Kidney (tissue), 22 donors: ENCODE measurements at places on chromosomes 2 and 18.

DNA sequence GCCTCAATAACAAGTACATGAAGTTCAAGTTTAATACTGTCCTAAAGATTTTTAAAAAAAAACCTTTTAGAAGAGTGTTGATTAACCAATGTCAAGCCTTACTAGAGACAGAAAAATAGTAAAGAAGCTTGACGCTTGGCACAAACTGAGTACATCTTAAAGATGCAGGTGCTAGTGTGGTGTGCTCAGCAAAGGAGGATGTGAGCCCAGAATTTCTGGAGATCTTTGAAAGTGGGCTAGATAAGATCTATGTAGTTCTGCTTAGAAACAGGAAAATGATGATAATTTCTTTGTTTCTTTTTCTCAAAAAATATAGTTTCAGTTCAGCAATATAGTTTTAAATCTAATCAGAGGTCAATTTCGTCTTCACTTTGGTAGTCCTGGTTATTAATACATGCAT is 118.3 kb upstream of the KLHL14 start:
- no peak for DNase-seq

DNA sequence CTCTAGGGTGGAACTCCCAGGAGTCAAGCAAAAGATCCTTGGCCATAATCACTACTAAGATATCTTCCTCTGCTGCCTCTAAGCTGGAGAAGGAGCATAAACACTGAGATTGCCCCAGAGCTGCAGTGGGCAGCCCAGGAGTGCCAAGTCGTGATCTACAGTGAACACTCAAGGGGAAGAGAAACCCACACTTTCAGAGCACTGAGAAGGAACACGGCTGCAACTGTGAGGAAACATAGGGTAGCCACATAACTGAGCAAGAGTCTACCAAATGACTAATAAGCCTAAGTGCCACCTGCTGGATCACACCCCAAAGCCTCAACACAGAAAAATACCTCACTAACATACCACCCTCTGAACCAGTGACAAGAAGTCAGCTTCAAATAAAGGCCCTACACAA is 79.6 kb upstream of the RAB12 start:
- DNase-seq, result no peak

DNA sequence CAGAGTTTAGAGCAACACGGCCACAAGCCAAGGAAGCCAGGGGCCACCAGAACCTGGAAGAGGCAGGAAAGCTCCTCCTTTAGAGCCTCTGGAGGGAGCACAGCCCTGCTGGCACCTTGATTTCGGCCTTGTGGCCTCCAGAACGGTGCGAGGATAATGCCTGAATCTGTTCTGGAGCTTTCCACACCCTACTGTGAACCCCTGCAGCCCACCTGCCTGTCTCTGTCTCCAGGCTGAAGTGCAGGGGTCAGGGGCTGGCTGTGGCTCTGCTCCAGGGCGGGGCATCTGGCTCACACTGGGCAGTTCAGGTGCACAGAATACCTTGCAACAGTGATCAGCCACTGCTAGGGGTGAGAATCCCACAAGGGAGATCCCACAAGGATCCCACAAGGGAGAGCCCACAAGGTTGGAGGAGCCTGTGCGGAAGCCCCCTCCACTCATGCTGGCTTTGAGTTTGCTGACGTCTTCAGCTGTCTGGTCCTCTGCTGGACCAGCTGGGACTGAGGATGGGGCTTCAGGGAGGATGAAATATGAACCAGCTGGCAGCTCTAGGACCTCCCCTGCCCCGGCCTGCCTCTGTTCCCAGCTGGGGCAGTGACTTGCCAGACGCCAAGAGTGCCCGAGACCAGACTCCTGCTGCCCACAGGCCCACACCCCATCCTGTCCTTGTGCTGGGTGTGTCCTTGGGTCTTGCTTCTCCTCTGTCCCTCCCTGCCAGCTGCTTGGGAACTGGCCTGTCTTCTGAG is 56.4 kb upstream of the OTOS start:
- no peak for DNase-seq

- DNase-seq, result no peak
These were observed 3.1 kb upstream of the KCNJ13 start for GRCh38 chr2:232779465-232779864.

DNA sequence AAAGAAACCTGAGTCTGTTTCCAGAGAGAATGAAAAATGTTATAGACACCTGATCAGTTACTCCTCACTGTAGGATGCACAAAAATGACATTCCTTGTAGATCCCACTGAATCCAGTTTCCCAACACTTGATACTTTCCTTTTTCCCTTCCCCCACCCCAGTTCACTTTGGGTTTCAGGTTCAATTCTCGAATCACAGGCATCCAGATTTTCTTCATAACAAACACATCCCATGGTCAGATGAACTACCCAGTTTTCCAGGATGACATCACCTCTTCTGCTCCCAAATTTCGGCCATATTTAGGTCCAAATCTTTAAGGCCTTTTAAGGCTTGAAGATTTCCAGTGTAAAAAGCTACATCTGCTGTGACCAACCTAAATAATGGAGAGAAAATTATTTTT is 51.5 kb downstream of the UGP2 start:
- DNase-seq, result no peak

- DNase-seq, result no peak
These were observed 142.6 kb downstream of the SETBP1 start for GRCh38 chr18:44823286-44823685.

GRCh38 chr2:119744335-119744939 is 15.3 kb upstream of the PTPN4 start:
- no peak for DNase-seq

DNA sequence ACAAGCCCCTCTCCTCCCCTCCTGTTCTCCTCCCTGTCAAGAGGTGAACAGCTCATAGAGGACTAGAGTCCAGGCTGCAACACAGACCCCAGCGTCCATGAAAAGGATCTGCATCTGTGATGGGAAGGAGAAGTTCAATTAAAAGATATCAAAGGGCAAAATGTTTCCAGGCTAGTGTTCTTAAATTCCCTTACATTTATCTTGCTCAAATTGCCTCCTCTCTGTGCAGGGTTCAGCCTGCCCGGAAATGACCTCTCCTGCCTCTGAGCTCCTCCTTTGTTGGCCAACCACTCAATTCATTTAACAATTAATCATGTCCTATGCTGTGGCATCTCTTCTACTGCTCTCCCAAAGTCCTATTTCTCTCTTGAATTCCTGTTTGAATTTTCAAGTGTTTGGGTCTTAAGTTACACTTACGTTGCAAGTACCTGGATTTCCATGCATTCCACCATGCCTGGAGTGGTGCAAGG is 105.3 kb downstream of the TSN start:
- DNase-seq, result no peak

DNA sequence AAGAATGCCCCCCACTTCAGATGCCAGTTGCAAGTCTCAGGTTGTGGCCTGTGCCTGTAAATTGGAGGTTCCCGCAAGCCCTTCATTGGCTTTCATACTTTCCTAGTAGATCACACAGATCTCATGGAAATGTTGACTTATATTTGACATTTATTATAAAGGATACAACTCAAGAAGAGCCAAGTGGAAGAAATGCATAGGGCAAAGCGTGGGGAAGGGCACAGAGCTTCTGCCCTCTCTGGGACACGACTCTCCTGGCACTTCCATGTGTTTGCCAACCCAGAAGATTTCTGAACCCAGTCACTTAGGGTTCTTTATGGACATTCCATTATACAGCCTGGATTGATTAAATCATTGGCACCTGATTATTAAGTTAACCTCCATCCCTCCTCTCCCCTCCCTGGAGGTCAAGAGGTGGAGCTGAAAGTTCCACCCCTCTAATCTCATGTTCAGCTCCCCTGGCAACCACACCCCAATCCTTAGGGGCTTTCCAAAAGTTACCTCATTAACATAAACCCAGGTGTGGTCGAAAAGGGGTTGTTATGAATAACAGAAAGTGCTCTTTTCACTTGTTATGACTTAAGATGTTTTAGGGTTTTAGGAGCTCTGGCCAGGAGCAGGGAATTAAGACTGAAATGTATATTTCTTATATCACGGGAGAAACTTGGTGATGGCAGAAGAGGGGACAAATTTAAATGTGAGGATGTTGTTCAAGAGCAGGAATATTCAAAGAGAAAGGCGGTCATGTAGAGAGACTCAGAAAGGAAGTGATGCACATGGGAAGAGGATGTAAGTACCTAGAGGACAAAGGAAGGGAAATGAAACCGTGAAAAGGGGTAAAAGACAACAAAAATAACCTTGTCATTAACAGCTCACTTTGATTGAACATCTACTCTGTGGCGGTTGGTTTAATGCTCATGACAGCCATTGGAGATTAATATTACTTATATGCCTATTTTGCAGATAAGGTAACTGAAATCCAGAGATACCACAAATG is 31.8 kb downstream of the SP100 start:
- no peak for DNase-seq

DNA sequence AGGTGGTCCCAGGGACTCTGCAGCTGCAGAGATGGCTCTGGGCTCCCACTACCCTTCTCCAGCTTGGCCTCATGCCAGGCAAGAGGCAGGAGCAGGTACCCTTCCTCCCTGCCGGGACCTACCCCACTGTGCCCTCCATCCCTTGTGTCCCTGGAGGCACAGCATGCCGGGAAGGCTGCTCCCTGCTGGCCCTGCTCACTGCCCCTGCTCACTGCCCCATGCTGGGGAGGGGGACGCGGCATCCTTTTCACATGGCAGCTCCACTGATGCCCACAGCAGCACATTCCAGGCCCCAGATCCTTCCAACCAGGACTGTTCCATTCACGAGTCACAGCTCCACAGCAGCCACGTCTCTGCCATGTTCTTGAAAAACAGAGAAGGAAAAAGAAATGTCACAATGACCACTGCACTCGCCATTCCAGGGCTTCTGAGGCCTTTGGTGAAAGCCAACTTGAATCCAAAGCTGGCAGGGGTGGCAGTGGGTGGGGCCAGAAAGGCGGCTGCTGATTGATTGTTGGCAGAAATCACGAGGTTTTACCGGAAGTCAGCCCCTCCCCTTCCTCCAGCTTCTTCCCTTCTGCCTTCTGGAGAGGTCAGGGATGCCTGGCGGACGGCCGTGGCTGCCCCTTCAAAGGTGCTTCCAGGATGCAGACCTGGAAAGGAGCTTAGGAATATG is 268.0 kb downstream of the CYP26B1 start:
- no peak for DNase-seq

GRCh38 chr2:2706306-2706705 is 375.2 kb upstream of the MYT1L start:
- DNase-seq, result no peak

- no peak for DNase-seq
These were observed 17.2 kb upstream of the HK2 start for GRCh38 chr2:74816540-74817303.

GRCh38 chr2:212360068-212360460 is 178.5 kb downstream of the ERBB4 start:
- DNase-seq, result no peak

DNA sequence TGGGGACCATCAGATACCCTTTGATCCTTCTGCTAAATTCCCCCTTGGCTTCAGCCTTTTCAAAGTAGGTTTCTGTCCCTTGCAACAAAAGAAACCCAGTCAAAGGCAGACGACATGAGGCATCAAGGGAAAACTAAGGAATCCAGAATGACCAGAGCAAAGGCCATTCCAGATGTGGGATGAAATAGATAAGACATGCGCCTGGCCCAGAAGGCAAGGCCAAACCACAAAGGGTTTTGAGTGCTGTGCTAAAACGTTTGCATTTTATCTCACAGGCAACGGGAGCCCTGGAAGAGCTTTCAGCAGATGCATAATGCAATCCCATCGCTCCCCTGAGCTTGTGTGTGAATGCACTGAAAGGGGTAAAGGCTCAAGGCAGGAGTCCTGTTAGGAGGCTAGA is 17.7 kb downstream of the CXCR1 start:
- DNase-seq, result no peak
